ENCODE measurements at places on chromosomes 2 and 18. TPM values are rescaled to one million over a fixed set of nuclear protein-coding genes. Genes with fewer than 3 reads are reported as not detected.

CIB4 gene
- not detected for total RNA-seq

SCLY gene
- 71.6 TPM for total RNA-seq

ZNG1B gene
- 24.5 TPM for total RNA-seq

TFPI gene
- 15.3 TPM for total RNA-seq

BMP10 gene
- not detected for total RNA-seq

LCT gene
- not detected for total RNA-seq

FBXO11 gene
- total RNA-seq = 38.2 TPM

EFR3B gene
- total RNA-seq = 7.9 TPM

FBXO48 gene
- total RNA-seq = 0.83 TPM

ABHD3 gene
- 21.9 TPM for total RNA-seq

VRK2 gene
- 36.3 TPM for total RNA-seq

All from SK-MEL-5 (cell line).